Calu3 (cell line): ENCODE measurements at places on chromosomes 12 and 14. TPM values are rescaled to one million over a fixed set of nuclear protein-coding genes. Genes with fewer than 3 reads are reported as not detected.

VRTN gene
- not detected in 2 replicates for total RNA-seq

B4GALNT1 gene
- 8.1 and 11.1 TPM in 2 replicates for total RNA-seq

GRCh38 chr12:979349-979748, 11.7 kb upstream of the ERC1 start:
- no peak for DNase-seq
- H3K4me3 ChIP-seq, result no peak overlapping the region
- H3K4me1 ChIP-seq, result no peaks in the 10 kb centered on the region
- H3K36me3 ChIP-seq, result peaks cover 4% of the 10 kb centered on the region

DNA sequence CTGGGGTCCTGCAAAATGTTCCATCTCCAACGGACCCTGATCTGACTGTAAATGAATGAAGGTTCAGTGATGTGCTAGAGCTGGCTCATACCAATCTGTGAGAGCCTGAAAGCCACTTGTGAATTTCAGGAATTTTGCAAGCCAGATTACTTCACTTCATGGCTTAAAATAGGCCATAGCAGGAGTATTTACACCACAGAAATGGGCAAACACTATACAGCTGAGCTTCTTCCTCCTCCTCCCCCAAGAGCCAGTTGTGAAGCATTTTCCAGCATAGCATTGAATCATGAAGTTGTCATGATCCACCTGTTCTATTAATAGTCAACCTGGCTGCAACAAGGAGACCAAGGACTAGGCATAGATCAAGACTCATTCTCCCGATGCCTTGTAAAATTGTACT, 141.3 kb upstream of the RASSF8 start:
- H3K27me3 ChIP-seq, result no peaks in the 10 kb centered on the region
- H3K4me1 ChIP-seq, result no peaks in the 10 kb centered on the region
- no peak overlapping the region for H3K4me3 ChIP-seq
- no peaks in the 10 kb centered on the region for H3K36me3 ChIP-seq
- no peak overlapping the region for H3K27ac ChIP-seq
